ENCODE measurements at places on chromosomes 4 and X.

GRCh38 chrX:139201924-139202323 is 328.6 kb upstream of the F9 start:
- DNase-seq, result no peak

- DNase-seq, result no peak
These were observed 6.9 kb upstream of the HAND2 start for GRCh38 chr4:173536808-173537429.

DNA sequence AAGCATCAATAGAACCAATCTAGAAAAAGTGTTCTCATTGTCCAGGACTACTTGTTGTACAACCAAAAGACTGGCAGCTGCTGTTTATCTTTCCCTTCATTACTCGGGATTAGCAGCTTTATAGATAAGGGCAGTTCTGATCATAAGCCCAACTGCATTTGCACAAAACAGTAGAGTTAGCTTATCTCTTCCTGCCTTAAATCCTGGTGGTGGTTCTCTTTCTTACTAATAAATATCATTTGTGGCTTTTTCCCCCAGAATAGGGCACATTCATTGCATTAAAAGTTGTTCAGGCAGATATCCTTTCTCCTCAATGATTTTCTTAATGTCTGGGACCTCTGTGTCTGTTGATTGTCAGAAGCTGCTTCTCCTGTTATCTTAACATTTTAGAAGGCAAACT is 20.2 kb upstream of the RRAGB start:
- no peak for DNase-seq

DNA sequence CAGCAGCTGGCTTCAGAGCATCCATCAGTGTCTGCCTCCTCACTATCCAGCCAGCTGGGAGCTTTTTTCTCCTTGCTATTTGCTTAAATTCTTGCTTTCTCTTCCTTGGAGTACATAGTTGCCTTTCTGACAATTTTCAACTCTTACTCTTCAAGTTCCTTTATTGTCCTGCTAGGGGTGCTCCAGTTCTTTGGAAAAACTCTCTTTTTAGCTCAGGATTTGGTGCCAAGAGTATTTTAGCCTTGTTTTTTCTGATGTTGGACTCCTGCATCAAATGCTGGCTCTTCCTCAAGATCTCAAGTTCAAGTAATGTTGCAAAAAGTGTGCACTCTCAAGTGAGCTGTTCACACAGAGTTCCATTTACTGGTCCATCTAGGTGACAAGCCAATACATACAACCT is 126.4 kb downstream of the KDR start:
- DNase-seq, result peak; percentile 67

DNA sequence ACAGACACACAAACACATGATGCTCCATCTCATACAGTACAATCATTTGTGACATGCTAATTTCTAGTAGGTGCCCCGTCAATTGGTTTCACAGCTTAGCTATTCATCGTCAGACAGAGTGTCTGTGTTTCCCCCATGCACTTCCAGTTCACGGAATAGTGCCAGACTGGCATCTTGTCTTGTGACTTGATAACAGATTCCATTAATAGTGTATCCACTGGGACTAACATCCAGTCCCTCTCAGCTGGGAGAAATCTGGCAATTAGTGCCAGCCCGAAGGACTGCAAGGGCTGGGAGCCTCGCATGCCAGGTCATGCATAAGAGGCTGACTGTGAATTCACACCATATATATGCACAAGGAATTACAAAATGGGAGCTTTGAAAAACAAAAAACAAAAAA is 20.2 kb upstream of the GATB start:
- no peak for DNase-seq

GRCh38 chr4:183263787-183264386 is 56.2 kb downstream of the CLDN22 start:
- DNase-seq, result no peak

DNA sequence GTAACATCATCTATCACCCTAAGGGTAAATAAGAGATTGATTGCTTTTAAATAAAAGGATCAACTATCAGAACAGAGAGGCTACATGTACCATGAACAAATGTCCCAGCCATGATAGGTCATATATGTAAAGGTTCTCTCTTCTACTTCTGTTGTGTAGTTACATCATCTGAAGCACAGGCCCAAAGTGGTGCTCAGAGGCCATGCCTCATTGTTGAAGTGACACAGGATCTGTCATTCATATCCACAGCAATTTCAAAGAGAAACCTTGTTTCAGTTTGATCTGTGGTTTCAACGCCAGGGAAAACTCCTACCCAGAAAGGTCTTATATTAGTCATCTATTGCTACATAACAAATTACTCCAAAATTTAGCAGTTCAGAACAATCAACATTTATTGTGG is 269.2 kb upstream of the MAOA start:
- no peak for DNase-seq

DNA sequence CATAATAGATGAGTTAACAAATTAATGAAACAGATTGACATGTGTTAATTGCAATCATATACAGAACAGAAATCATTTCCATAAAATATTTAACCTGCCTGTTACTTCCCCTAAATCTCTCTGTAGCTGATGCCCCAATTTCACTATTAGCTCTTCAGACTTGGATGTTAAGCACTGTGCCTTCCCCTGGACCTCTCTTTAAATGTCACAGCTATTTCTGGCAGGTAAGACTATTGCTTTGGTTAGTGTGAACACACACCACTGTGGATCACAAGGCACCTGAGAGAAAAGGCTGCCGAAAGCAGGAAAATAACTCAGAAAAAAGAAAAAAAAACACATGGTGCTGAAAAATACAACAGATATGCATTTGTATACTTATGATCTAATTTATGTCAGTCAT is 91.3 kb downstream of the SNCA start:
- DNase-seq, result no peak

DNA sequence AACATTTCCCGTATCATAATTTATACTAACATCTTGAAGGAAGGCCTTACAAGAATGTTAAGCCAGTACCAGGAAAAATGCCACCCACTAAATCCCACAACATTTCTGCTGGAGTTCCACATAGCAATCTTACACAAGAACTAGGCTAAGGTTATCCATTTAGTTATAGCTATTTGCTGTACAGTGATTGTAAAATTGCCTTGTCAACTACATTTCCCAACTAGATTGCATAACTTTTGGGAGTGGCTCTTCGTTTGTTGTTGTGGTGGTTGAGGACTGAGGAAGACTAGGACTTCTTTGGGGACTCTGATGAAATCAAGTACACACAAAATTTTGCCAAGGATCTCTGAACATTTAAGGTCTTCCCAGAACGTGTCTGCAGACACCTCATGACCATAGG is 8.0 kb downstream of the IBSP start:
- no peak for DNase-seq

DNA sequence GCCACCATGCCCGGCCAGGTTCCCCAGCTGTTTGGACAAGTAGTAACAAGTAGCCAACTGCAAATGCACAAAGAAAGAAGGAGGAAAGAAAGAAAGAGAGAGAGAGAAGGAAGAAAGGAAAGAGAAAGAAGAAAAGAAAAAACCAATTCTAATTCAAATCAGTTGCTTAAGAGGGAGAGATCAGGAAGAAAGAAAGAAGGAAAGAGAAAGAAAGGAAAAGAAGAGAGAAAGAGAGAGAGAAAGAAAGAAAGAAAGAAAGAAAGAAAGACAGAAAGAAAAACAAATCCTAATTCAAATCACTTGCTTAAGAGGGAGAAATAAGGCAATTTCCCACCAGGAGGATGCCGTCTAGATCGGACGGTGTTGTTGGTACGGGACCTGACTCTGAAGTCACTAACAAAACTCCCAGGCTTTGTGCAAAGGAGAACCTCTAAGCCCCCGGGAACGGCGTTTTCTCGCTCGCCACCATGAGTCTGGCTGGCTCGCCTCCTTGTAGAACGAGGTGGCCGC is 95.5 kb upstream of the PPP2R3B start:
- no peak for DNase-seq

DNA sequence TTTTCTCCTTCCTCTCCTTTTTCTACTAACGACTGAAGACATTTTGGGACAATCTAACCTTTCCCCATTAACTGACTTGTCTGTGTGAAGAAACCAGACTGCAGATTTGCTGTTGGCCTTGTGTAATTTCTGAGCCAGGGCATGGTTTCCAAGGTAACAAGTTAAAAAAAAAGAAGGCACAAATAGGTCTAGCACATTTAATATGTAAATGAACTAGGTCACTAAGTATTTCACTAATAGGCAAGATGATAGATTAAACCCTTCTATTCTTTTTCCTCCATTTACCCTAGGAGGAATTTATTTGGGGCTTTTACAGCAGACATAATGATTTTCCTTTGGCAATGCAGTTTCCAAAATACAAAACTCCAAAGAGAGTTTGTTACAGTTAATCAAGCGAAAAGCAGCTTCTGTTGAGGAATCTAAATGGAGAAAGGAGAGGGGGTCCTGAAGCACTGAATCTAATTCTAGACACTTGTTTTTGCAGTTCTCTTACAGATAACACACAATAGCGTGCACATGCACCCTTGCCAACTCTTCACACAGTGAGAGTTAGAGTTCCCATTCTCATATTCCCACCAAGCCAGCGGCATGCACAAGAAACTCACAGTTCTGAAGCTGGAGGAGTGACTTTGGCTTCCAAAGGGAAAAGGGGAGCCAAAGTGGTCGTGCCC is 72.0 kb downstream of the TSPAN5 start:
- no peak for DNase-seq

GRCh38 chr4:39840027-39840426 is 137.7 kb downstream of the PDS5A start:
- no peak for DNase-seq

- no peak for DNase-seq
These were observed 24.5 kb downstream of the RAP1GDS1 start for GRCh38 chr4:98285676-98286075.

DNA sequence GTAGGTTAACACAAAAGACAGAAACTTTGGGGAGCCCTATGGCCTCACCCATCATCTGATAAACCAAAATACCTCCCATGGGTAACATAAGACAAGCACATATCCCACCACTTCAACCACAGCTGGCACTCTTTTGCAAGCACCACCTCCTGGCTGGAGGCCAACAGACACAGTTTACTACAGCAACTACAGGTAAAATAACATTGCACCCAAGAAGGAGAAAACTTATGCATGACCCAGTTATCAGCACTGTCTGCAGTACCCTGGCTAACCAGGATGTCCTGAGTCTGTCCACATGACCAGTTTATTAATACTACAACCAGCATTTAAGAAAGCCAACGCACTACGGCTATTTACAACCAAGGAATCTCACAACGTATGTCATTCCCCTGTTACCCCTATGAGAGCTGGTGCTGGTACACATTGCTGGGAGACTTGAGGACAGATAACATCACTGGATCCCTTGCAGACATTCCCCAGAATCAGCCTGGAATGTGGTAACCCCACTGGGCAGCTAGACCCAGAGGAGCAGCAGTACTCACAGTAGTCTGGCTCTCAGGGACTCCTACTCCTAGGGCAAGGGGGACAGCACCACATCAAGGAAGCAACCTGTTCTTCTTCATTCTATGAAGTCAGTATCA is 32.0 kb downstream of the ELF2 start:
- DNase-seq, result no peak

DNA sequence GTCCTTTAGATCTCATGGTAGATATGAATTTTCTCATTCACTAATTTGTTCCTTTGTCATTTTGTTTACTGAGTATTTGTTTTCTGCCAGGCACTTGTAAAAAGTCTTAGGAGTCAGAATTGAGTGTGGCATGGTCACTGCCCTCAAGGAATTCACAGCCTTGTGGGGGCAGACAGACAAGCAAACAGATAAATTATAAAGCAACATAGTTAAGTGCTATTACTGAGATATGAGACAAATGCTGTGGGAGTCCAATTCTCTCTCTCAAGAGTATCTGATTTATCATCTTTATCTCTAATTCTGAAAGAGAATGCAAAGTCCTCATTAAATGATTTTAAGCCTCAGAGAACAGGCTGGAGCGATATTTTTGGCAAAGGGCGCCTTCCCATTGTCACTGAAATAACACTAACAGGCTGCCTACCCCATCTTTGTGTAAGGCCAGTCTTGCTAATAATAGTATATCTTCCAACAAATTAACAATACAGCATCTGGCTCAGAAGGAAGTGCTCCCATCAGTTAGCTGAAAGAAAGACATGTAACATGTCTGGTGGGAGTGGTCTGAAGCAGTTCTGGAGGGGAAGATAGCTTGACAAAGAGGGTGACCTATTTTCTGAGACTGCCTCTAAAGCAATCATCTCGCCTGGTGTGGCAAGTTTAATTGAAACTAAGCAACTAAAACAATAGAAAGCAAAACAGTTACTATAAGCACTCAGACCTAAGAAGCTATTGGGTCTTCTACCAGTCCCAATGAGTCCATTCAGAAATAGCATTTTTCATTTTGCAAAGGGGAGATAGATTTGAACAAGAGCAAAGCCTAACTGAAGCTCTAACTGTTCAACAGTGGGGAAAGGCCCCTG is 61.5 kb upstream of the AMOT start:
- DNase-seq, result no peak

DNA sequence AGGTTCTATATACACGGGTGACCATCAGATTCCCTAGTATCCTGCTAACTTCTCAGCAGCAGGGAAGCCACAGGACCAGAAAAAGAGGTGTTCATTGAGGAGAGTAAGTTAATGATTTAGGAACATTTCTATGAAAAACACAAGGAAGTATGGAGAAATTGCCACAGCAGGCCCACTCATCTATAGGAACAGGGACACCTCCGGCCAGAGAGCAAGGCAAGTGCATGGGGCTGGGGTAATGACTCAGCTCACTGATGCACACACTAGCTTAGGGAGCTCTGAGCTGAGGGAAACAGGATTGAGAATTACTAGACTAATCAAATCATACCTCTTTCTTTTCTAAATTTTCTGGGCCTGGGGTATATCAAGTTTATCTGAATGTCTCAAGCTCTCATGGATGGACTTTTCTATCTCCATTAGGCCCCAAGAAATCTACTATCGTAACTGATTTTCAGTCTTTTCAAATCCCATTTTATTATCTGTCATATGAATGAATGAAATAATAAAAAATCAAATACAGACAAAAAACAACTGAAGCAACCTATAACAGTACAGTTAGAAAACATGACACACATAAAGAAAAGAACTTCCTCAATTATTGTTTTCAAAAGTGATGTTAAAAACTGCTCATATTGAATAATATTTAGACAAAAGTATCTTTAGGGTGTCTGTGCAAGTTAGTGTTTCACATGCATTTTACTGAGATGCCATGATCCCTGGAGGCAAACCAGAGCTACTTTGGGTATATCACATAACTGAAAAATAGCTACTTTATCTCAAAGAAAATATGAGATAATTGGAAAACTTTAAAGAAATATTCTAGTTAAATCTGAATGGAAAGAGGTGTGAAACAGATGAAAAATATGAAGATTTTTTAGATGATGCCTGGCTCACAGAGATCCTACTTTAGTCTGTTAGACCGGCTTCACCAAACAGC is 89.8 kb downstream of the FBXO8 start:
- no peak for DNase-seq

DNA sequence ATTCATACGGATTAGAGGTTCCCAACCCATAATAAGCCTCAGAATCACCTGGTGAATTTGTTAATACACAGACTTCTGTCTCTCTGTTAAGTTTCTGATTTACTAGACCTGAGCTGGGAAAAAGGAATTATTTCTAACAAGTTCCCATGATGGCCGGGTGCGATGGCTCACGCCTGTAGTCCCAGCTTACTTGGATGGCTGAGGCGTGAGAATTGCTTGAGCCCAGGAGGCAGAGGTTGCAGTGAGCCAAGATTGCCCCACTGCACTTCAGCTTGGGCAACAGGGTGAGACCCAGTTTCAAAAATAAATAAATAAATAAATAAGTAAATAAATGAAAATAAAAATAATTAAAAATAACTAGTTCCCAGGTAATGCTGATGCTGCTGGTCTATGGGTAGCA is 412.3 kb downstream of the GALNTL6 start:
- DNase-seq, result no peak

GRCh38 chr4:166726832-166727231 is 507.5 kb downstream of the SPOCK3 start:
- DNase-seq, result no peak

- no peak for DNase-seq
These were observed 167.8 kb upstream of the FAM241A start for GRCh38 chr4:111977419-111977965.
